Dermis microvascular lymphatic vessel endothelial cell (primary cell): ENCODE measurements at places on chromosomes 7 and 10.
A peak's percentile ranks its signal among the peaks of the same experiment; 100 is the strongest.

GRCh38 chr7:148014001-148014400 lies 576.6 kb upstream of the C7orf33 start:
- DNase-seq: no peak

GRCh38 chr10:84196941-84197340 lies 2.6 kb downstream of the CDHR1 start:
- DNase-seq: no peak

GRCh38 chr10:114181971-114182370 lies 2.8 kb downstream of the TDRD1 start:
- DNase-seq: peak; percentile 32

DNA sequence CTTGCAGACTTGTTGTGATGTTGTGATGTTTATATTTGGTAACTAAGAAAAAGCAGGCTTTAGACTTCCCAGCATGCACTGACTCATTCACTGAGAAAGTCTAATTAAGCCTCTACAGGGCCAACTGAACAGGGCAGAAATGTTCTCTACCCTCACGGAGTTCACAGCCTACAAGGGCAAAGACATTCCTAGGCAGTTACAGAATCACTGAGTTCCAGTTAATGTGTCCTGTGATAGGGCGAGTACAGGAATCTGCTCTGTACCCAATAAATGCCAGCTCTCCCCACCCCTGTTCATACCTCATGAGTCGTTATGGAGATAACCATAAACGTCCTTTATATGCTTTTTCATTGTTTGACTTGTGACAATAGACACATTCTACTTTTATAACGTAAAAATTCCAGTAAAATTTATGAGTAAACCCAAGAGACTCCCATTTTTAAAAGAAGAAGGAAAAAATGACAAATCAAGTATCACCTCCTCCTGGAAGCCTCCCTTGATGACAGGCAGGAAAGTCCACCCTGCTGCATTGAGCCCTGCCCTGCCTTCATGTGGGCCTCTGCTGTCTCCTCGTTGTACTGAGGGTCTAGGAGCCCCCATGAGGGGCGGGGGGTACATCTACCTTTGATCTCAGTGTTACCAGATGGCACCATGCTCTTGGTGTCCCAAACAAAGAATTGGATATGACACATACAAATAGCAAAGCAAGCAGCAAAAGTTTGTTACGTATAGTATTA lies 14.3 kb downstream of the MUC12 start:
- no peak for DNase-seq

GRCh38 chr7:42770114-42770513 lies 141.8 kb downstream of the C7orf25 start:
- DNase-seq: no peak

DNA sequence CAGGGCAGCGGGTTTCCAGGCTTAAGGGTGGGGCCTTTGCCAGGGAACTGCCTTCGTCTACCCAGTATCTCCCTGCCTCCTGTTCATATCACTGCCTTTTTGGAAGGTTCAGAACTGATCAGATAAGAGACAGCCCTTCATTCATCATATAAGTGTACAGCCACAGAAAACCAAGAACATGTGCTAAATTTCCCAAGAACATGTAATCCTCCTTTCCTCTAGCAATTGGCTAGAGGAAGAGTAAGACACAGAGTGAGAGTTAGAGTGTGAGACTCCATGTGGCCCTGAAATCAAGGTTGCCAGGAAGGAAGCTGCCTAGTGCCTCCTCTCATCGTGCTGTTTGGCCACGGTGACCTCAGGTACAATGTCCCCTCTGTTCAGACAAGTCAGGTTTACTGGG lies 770.9 kb downstream of the TNS3 start:
- no peak for DNase-seq

- peak; percentile 79 for DNase-seq
Observed at GRCh38 chr7:111138193-111138569, 47.3 kb downstream of the LRRN3 start.

- no peak for DNase-seq
Observed at GRCh38 chr7:110283056-110283455, 807.9 kb upstream of the LRRN3 start.

- DNase-seq: no peak
Observed at GRCh38 chr7:45563941-45564461, 10.2 kb upstream of the ADCY1 start.

DNA sequence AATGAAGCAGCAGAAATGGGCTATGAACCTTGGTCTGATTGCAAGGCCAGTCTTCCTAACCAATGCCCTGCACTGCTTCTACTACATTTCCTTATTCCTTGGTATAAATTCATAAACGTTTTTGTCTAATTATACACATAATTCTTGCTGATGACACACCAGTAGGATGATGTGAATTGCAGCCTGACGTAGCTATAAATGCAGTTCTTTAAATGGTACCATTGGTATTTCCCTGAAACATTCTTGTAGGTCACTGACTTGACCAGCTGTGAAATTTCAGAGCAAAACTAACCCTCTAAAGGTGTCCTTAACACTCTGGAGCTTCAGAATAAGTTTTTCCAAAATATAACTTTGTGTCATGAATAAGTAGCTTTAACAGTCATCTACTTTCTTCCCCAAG lies 50.8 kb downstream of the IFIT5 start:
- no peak for DNase-seq

DNA sequence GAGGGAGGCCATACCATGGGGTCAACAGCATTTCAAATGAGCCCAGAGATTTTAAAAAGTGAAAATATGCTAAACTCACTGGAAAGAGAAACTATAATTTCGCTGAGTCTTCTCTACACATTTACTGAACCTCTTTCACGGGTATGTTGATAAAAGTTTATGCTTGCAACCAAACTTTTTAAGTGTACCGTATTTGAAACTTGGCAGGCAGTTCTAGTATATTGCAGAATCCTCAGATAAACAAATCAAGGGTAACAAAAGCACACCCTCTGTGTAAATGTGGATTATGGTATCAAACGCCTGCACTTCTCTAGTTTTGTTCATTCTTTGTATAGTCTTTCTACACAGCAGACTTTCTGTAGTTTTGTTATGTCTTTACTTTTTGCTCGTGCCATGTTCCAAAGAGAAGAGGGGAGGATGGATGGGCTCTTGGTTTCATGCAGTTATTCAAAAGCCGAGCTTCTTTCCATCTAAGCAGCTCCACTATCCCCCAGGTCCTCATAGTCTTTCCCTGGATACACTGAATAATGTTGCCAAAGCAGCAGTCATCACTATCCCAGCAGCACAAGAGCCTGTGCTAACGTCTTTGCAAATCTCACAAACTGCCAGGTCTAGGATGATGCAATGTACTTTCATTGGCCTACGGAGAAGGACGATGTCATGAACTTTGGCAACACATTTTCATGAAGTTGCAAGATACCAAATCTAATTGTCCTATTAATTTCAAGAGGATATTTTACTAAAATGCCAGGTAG lies 131.2 kb downstream of the MPP7 start:
- DNase-seq: no peak

DNA sequence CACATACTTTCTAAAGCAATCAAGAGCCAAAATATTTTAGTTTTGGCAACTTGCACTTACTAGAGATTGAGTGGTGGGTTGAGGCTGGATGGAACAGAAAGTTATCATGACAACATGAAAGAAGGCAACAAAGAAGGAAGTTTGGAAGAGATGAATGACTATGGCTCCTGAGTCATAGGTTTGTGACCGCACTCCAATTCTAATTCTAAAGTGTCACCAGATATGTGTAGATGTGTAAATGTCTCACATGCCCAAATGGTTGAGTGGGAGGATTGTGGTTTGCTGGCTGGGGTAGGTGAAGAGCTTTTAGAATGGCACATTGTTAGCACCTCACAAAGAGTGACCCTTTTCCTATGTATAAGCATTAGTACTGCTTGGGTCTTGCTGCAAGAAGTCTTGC lies 20.2 kb downstream of the TAS2R16 start:
- no peak for DNase-seq

DNA sequence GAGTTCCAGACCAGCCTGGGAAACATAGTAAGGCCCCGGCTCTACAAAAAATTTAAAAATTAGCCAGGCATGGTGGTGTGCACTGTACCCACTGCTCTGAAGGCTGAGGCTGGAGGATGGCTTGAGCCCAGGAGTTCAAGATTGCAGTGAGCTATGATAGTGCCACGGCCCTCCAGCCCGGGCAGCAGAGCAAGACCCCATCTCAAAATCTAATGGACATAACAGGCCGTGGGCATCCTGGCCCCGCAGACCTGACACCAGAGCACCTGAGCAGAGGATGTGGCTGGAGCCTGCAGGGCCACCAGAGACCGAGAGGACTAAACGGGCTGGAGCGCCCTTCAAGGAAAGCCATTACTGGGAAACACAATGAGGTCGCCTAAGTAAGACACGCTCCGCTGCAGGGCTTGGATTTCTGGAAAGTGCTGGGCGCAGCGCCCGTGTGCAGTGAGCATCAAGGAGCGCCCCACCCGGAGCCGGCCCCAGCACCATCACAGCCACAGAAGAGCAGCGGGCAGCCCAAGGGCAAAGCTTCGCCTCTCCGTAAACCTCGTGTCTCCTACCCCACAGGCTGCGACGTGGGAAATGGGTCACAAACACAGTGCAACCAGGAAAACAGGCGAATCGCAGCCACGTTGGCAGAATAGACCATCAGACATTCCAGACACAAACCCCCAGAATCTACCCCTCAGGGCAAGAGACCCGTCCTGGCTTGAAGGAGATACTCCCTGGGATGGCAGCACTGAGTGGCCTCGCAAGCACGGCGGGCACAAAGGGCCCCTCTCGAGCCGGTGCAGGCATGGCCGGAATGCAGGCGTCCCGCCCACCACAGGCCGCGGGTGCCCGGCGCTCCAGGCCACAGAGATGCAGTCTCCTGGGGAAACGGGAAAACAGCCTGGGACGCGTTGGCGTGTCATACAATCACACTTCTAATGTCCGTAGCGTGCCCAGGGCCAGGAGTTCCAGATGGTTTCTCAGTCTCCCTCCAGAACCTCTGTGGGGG lies 4.9 kb downstream of the RADIL start:
- DNase-seq: no peak

GRCh38 chr10:58856508-58857240 lies 319.8 kb upstream of the PHYHIPL start:
- DNase-seq: no peak

- DNase-seq: no peak
Observed at GRCh38 chr7:157693071-157693520, 356.3 kb downstream of the DNAJB6 start.

DNA sequence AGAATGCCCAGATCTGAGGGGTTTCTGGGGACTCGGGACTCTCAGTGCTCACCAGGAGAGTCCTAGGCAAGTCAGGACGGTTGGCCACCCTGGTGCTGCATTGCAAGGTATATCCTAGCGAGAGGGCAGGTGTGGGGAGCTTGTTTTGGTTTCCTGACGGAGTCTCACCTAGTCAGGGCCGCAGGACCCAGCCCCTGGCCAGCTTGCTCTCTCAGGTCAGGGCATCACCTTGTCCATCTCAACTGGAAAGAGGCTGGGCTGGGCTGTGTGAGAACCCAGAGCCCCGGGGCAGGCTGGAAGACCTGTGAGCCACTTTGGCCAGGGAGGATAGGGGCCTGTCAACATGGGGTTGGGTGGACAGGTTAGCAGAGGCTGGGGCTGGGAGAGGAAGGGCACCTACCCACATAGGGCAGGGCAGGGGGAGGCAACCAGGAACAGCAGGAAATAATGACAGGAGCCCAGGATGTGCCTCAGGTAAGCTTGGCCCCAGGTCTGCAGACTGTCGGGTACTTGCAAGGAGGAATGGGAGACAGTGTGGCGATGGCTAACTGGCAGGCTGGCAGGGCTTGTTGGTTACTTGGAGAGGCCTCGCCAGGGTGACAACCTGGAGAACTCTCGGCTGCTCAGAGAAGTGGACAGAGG lies 31.5 kb downstream of the DNAJB12 start:
- no peak for DNase-seq

DNA sequence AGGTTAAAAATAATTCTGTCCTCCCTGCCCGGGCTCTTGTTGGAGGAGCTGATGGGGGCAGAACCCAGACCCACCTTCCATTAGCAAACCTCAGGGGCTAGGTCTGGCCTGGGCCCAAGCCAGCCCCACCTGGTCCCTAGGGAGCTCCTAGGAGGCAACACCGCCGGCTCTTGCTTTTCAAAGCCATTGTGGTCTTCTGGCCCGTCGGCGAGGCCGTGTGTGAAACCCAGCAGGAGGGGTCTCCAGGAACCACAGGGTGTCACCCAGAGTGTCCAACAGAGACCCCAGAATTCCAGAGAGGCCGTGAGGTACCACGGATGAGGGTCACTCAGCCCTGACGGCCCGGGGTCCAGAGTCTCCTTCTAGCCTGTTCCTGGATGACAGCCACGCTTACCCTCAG lies 16.6 kb upstream of the PDGFA start:
- DNase-seq: no peak

GRCh38 chr7:105896407-105896911 lies 20.1 kb upstream of the ATXN7L1 start:
- no peak for DNase-seq

DNA sequence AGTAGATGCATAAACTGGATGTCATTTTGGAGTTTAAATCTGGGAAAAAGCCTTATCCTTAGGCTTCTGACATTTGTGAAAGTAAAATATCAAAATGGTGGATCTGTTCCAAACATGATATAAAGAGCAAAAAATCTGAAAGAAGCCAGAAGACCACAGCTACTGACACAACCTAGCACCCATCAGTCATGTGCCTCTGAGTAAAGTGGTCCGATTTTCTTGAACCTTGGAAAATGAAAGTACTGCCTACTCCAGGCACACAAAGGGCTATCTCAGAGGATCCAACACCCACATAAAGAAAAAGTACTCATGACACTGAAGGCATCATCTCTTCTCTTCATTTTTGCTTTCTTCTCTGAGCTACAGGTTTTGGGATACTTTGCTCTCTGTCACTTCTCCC lies 150.7 kb downstream of the KMT2E start:
- DNase-seq: no peak

DNA sequence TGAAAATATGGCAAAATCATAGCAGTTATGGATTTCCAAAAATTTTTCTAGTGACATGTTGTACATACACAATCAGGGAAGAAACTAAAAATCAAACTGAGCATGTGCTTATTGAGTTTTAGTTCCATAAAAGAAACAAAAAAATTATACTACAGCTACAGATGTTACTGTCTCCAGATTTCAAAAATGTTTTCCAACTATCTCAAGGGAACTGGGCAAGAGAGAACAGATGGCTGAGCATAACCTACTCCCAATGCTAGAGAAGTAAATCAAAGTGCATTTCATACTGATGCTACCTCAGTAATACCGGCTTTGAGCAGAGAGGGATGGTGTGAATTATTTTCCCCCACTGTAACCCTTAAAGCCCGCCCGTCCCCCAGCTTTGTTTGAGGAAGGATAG lies 40.7 kb upstream of the KMT2C start:
- no peak for DNase-seq

DNA sequence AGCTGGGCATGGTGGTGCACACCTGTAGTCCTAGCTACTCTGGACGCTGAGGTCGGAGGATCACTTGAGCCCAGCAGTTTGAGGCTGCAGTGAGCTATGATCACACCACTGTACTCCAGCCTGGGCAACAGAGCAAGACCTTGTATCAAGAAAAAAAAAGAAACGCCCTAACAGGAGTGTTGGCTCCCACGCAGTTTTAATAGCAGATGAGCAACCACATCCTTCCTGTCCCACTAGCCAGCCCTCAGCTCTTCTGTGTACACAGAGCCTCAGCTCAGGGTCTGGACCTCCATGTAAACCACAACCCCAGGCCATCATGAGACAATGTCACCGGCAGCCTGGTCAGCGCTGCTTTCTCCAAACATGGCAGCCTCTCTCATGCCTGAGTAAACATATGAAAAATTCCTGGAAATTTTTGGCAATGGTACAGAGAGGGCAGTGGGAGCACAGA lies 108.2 kb downstream of the PIP4K2A start:
- DNase-seq: peak; percentile 97
